Activated CD4-positive, alpha-beta T cell treated with anti-CD3 and anti-CD28 coated beads, Interleukin-2, amount 50 U/mL, for 48 hours (primary cell): ENCODE measurements at places on chromosomes 12 and 14.

DNA sequence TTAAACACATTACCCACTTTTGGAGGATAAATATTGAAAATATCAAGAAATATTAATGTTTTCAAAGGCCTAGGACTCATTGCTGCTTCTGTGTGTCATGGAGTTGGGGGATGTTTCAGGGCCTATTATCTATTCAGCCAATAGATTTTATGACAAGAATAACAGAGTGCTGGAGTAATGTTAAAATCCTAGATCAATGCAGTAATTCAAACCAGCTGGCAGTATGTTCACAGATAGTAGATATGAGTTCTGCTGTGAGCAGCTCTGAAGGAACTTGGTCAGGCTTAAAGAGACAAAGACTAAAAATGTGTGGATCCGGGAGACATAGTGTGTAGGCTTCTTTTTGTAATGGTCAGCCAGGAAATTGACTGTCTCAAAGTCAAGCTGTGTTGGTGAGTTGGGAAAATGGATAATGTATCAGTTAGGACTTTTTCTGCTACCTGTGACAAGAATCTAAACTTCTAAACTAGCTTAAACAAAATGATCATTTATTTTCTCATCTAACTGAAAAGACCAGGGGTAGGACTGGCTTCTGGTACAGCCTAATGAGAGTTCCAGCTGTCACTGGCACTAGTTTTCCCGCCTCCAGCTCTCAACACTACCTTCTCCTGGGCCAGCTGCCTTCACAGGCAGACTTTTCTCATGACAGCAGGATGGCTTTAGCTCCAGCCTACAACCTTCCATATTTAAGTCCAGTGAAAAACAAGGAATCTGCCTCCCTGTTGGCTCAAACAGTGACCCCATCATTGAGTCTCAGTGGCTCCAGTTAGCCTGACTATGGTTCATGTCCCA is 16.3 kb upstream of the POLR3B start:
- no peak for DNase-seq

DNA sequence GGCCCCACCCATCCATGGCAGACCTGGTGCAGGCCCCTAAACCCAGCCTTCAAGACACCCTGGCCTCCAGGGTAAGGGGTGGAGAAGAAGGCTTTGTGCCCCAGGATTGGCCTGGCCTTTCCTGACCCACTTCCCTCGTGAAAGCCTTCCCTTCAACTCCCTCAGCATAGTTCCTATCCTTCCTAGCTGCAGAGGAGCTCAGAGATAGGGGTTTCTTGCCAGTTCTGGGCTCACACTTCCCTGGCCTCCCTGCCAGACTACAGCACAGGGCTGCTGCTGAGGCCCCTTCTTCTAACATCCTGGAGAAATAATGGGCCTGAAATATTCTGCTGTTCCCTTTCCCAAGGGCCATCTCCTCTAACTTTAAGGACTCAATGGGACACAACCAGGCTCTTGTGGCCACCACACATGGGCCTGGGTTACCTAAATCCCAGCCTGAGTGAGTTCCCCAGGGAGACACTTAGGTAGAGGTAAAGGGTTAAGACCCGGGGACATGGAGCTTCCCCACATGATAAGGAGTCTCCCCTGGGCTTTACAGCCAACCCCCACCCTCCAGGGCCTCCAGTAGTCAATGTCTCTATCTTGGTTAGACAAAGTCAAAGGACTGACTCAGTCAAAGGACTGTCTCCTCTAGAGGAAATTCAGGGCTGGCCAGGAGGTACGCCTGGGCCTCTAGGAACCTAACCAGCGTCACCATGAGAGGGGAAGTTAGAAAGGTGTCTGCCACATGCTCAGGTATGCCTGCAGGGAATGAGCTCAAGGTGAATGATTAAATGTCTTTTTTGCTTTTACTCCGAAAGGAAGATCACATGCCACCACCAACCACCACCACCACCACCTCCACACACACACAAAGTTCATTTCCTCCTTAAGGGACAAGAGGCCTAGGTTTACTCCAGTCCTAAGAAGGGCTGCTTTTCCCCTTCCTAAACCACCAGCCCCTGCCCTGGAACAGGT is 7.1 kb downstream of the ZFP36L1 start:
- no peak for DNase-seq

GRCh38 chr12:127675936-127676335 is 591.0 kb upstream of the TMEM132C start:
- no peak for DNase-seq

GRCh38 chr12:42918443-42918842 is 328.9 kb upstream of the PRICKLE1 start:
- DNase-seq = no peak

GRCh38 chr12:59963546-59963945 is 367.7 kb downstream of the SLC16A7 start:
- DNase-seq = no peak

DNA sequence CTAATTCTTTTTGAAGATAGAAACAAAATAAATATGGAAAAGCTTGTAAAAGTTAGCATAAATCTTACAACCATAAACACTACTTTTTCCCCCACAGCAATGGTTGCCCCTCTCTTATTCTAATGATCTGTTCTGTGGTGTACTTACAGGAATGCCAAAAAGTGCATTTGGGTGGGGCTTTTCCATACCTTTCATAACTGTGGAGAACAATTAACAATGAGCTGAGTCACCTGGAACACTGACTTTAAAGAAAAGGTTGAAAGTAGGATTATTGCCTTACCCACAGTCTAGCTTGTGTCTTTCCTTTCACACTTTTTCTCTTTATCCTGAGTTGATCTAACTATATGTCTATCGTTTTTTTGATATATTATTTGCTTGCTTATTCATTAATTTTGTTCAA is 86.9 kb downstream of the TPH2 start:
- no peak for DNase-seq

DNA sequence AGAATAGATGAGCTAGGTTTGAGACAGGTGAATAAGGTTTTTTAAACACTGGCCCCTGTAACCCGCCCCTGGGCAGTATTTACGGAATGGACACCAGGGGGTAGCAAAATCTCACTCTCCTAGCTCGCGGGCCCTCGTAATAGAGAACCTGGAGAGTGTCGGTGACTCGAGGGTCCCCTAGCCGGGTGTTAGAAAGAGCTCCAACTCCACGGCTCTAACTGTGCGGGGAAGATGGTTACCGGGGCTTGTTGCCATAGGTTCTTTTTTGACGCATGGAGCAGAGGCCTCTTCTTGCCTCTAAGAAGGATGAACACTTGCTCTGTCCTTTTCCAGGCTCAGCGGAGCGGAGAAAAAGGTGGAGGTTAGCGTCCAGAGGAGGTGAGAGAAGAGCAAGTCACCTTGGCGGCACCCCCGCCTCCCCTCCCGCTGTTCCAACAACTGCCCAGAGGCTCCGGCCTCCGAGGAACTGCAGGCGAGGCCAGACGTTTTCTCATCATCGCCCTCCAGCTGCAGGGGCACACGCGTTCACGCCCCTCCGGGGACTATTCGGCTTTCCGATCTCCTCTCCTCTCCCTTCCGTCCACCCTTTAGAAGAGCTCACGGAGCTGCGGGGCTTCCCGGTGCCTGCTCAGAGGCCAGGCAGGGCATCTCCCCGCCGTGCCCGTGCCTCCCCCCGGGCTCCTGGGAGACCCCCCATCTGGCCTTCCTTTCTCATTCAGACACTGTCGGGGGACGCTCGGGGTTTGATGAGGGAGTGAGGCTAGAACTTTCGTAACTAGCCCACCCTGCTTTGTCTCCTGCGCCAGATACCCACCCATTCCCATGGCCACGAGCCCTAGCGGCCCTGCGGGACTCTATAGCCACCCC is 1.4 kb upstream of the ARHGEF40 start:
- DNase-seq = peak; percentile 55

GRCh38 chr14:101708853-101709532 is 52.5 kb upstream of the PPP2R5C start:
- DNase-seq = no peak
